ENCODE measurements at places on chromosomes 1 and 21.

- no peak for DNase-seq
Measured at GRCh38 chr1:165695031-165695430, 3.3 kb downstream of the ALDH9A1 start.

GRCh38 chr1:96090134-96090533, 631.5 kb upstream of the PTBP2 start:
- DNase-seq, result no peak

GRCh38 chr1:244060117-244060516, 9.0 kb downstream of the ZBTB18 start:
- no peak for DNase-seq

- no peak for DNase-seq
Measured at GRCh38 chr1:228392111-228392936, 14.3 kb downstream of the TRIM11 start.

DNA sequence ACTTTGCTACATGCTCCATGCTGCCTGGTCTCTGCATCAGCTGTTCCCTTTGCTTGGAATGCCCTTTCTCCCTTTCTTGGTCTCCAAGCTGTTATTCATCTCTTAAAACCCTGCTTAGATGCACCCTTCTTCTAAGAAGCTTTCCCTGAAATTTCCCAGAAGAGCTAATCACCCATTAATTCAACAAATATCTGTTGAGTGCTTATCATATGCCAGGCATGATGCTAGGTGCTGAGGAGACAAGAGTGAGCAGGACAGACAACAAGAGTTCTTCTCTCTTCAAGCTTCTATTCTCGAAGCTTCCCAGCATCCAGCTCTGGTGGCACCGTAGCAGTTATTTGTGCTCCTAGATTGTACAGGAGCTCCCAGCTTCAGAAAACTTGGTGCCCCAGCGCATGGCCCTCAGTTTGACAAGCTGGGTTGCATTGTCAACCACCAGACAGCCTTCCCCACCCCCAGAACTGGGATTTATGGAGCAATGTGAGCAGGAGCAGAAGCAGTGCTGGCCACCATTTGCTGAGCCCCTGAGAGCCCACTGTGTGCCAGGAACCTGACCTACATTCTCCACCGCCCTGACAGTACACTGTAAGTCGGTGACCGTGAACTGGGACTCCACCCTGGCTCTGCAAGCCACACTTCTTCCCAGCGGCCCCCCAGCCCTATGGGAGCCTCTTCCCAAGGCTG, 68.0 kb upstream of the ACOT11 start:
- DNase-seq, result no peak

GRCh38 chr1:162275622-162276175, 101.0 kb downstream of the SPATA46 start:
- no peak for DNase-seq

GRCh38 chr21:34948157-34948556, 100.9 kb downstream of the RUNX1 start:
- no peak for DNase-seq

GRCh38 chr1:10161541-10162290, 48.7 kb upstream of the KIF1B start:
- DNase-seq, result no peak

DNA sequence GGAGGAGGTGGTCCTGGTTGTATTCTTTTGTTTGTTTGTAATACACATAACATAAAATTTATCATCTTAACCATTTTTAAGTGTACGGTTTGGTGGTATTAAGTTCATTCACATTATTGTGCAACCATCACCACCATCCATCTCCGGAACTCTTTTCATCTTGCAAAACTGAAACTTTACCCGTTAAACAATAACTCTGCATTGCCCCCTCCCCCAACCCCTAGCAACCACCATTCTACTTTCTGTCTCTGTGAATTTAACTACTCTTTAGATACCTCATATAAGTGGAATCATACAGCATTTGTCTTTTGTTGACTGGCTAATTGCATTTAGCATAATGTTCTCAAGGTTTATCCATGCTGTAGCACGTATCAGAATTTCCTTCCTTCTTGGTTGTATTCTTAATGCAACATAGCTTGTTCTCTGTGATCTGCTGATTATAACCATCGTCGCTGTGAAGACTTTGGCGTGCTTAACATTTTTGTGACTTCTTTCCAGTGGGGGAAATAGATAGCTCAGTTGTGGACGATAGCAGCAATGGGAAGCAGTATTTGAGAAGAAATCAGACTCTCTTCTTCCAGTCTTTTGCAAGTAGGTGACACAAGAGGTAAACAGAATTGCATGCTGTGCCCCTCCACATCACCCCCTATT, 117.5 kb upstream of the HOOK1 start:
- DNase-seq, result no peak
